Skeletal muscle tissue (tissue), 5 donors: ENCODE measurements at places on chromosomes 5 and 9. TPM values are rescaled to one million over a fixed set of nuclear protein-coding genes. Genes with fewer than 3 reads are reported as not detected.

DMRT2 gene
- total RNA-seq, result 23.5 TPM

SPINK6 gene
- not detected for total RNA-seq

GARIN3 gene
- not detected for total RNA-seq

LCN12 gene
- total RNA-seq, result not detected

FOXB2 gene
- not detected for total RNA-seq

DMGDH gene
- 3.1 TPM for total RNA-seq

SCGB3A1 gene
- total RNA-seq, result 1.0 TPM

AHRR gene
- 1.0 TPM for total RNA-seq

LECT2 gene
- total RNA-seq, result not detected

SHOC1 gene
- total RNA-seq, result not detected

F2RL1 gene
- 0.52 TPM for total RNA-seq

C9 gene
- total RNA-seq, result 1.0 TPM

SPATA31E1 gene
- total RNA-seq, result not detected

UBE2QL1 gene
- 0.52 TPM for total RNA-seq

BTNL9 gene
- 9.9 TPM for total RNA-seq

MSMP gene
- not detected for total RNA-seq

OLFML2A gene
- total RNA-seq, result 65.8 TPM

ANKRD31 gene
- total RNA-seq, result under 0.01 TPM

DDX4 gene
- total RNA-seq, result not detected

IL17B gene
- 247 TPM for total RNA-seq

CCNI2 gene
- total RNA-seq, result not detected

POLR3G gene
- 0.52 TPM for total RNA-seq

DNAJC21 gene
- 14.6 TPM for total RNA-seq

ALDH1A1 gene
- 52.7 TPM for total RNA-seq

C5orf52 gene
- not detected for total RNA-seq

FSTL4 gene
- 1.0 TPM for total RNA-seq

MRPS27 gene
- 75.7 TPM for total RNA-seq

PRDM9 gene
- not detected for total RNA-seq

MOB3B gene
- 1.0 TPM for total RNA-seq

INSL6 gene
- total RNA-seq, result not detected

TNFSF8 gene
- total RNA-seq, result 1.0 TPM
